Breast epithelium (tissue), 4 donors: ENCODE measurements at places on chromosomes 2 and 18. TPM values are rescaled to one million over a fixed set of nuclear protein-coding genes. Genes with fewer than 3 reads are reported as not detected.
A peak's percentile ranks its signal among the peaks of the same experiment; 100 is the strongest.

The UBE2F gene
- 62.6 TPM for total RNA-seq

The REG3G gene
- not detected for total RNA-seq

The LBH gene
- total RNA-seq = 153 TPM

The ARHGAP28 gene
- total RNA-seq = 13.0 TPM

The NOSTRIN gene
- total RNA-seq = 73.7 TPM

The ALPG gene
- not detected for total RNA-seq

The ODC1 gene
- 60.3 TPM for total RNA-seq

The ACKR3 gene
- 15.1 TPM for total RNA-seq

The SERPINB12 gene
- total RNA-seq = not detected

The FAM161A gene
- 3.6 TPM for total RNA-seq

The PFN4 gene
- total RNA-seq = not detected

The BOLL gene
- total RNA-seq = not detected

The CCBE1 gene
- total RNA-seq = 3.5 TPM

The ORMDL1 gene
- total RNA-seq = 90.6 TPM

DNA sequence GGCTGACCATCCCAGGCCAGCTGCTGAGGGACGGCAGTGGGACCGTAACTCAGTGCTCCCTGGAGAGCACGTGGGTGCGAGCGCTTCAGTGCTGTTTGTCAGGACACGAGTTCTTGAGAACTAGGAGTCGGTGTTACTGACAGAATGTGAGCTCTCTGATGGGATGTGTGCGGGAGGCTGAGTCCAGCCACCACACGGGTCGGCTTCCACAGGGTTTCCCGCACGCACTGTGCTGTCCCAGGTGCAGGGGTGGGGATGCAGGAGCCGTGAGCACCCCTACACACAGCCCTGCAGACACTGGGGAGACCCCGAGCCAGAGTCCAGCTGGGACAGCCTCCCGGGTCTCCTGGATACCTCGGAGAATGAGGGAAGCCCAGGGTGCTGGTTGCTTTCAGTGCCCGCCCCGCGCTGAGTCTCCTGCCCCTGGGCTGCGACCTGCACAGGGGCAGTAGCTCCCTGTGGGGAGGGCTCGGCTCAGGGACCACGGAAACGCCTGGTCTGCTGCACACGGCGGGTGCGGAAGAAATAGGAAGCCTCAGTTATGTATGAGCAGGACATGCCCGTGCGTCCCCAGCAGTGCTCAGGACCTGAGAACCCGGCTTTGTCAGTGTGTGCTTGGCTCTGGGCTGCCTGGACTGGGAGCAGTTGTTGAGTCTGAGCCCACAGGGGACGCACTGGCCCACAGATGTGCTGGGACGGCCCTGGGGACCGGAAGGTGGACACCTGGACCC is 71.2 kb downstream of the KCNG2 start:
- no peak overlapping the region for H3K4me3 ChIP-seq
- H3K27me3 ChIP-seq = peaks cover 19% of the 10 kb centered on the region
- peaks cover 4% of the 10 kb centered on the region for H3K4me1 ChIP-seq
- no peaks in the 10 kb centered on the region for H3K36me3 ChIP-seq
- no peak overlapping the region for H3K27ac ChIP-seq
- DNase-seq = no peak

DNA sequence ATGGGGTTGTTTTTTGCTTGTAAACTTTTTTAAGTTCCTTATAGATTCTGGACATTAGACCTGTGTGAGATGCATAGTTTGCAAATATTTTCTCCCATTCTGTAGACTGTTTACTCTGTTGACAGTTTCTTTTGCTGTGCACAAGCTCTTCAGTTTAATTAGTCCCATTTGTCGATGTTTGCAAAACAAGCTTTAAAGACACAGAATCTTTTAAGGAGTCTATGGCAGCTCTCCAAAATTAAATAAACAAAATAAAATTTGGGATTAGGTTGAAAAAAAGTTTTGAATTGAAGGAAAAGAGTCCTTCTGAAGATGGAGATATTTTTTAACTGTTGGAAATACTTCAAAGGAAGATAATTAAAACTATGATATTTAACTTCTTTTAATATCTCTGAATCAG is 88.8 kb downstream of the MAP3K20 start:
- no peaks in the 10 kb centered on the region for H3K4me1 ChIP-seq
- no peak overlapping the region for H3K27ac ChIP-seq
- H3K4me3 ChIP-seq = no peak overlapping the region
- no peaks in the 10 kb centered on the region for H3K36me3 ChIP-seq
- H3K27me3 ChIP-seq = no peaks in the 10 kb centered on the region
- no peak for DNase-seq

GRCh38 chr2:202060218-202060617 is 12.8 kb upstream of the KIAA2012 start:
- H3K36me3 ChIP-seq = no peaks in the 10 kb centered on the region
- no peak overlapping the region for H3K4me3 ChIP-seq
- no peaks in the 10 kb centered on the region for H3K27me3 ChIP-seq
- no peak overlapping the region for H3K27ac ChIP-seq
- no peak for DNase-seq

DNA sequence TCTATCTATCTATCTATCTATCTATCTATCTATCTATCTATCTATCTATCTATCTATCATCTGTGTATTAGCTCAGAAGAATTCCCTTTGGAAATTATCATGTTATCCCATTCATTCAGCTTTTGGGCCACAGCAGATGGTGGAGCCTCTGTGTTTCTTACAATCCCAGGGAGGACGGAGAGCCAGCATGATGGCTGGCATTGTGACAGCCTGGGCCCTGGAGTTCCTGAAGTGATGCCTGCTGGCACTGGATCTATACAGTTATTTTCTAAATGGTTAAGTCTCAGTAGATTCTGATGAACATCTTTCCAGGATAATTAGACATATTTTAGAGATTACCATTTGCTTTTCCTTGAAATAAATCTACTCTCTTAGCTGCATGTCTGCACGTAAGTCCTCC is 385.4 kb upstream of the NXPH2 start:
- H3K27me3 ChIP-seq = no peaks in the 10 kb centered on the region
- no peak overlapping the region for H3K4me3 ChIP-seq
- DNase-seq = no peak
- H3K4me1 ChIP-seq = no peaks in the 10 kb centered on the region
- H3K27ac ChIP-seq = no peak overlapping the region

- no peak for DNase-seq
- H3K36me3 ChIP-seq = no peaks in the 10 kb centered on the region
- no peak overlapping the region for H3K27ac ChIP-seq
These were observed 296.5 kb upstream of the GYPC start for GRCh38 chr2:126359494-126359893.

- H3K27ac ChIP-seq = no peak overlapping the region
- no peaks in the 10 kb centered on the region for H3K36me3 ChIP-seq
- no peak overlapping the region for H3K4me3 ChIP-seq
- no peaks in the 10 kb centered on the region for H3K4me1 ChIP-seq
- no peaks in the 10 kb centered on the region for H3K27me3 ChIP-seq
- DNase-seq = no peak
These were observed 154.1 kb downstream of the BAZ2B start for GRCh38 chr2:159462201-159462785.

DNA sequence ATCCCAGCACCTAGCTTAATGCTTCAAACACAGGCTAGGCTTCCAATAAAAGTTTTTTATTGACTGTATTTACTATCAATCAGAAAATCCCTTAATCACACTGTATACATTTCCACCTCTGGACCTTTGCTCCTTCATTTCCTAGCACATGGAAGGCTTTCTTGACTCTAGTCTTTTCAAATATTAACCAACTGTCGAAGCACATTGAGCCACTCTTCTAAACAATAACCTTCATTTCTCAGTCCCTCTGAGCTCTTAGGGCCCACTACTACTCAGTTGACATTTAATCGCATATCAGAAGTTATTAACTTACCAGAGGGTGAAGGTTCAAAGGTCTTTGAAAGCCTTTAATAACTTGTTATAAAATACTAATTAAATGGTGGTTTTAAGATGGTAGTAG is 37.4 kb downstream of the CERKL start:
- no peak overlapping the region for H3K27ac ChIP-seq
- DNase-seq = no peak
- H3K4me3 ChIP-seq = no peak overlapping the region
- no peaks in the 10 kb centered on the region for H3K4me1 ChIP-seq

GRCh38 chr2:225355788-225356187 is 43.7 kb upstream of the NYAP2 start:
- H3K27me3 ChIP-seq = no peaks in the 10 kb centered on the region
- no peaks in the 10 kb centered on the region for H3K36me3 ChIP-seq
- no peak overlapping the region for H3K27ac ChIP-seq
- H3K4me1 ChIP-seq = no peaks in the 10 kb centered on the region
- no peak overlapping the region for H3K4me3 ChIP-seq

- peak overlapping the region; percentile 99 for H3K27ac ChIP-seq
- H3K4me3 ChIP-seq = peak overlapping the region; percentile 72
- H3K27me3 ChIP-seq = no peaks in the 10 kb centered on the region
- no peak for DNase-seq
These were observed 1.7 kb downstream of the TMBIM1 start for GRCh38 chr2:218290316-218291261.

GRCh38 chr2:152127628-152128027 is 28.8 kb upstream of the CACNB4 start:
- DNase-seq = no peak
- H3K4me1 ChIP-seq = no peaks in the 10 kb centered on the region
- peaks cover 4% of the 10 kb centered on the region for H3K36me3 ChIP-seq

GRCh38 chr2:112814278-112814677 is 22.3 kb downstream of the IL1B start:
- H3K36me3 ChIP-seq = no peaks in the 10 kb centered on the region
- no peak for DNase-seq
- H3K27me3 ChIP-seq = no peaks in the 10 kb centered on the region
- peak overlapping the region; percentile 73 for H3K27ac ChIP-seq

GRCh38 chr2:229282758-229283546 is 11.9 kb upstream of the PID1 start:
- H3K27me3 ChIP-seq = no peaks in the 10 kb centered on the region
- H3K36me3 ChIP-seq = no peaks in the 10 kb centered on the region
- H3K4me1 ChIP-seq = peaks cover 4% of the 10 kb centered on the region
- H3K27ac ChIP-seq = peak overlapping the region; percentile 43
- no peak overlapping the region for H3K4me3 ChIP-seq
- DNase-seq = peak; percentile 46

- H3K36me3 ChIP-seq = no peaks in the 10 kb centered on the region
- no peak overlapping the region for H3K27ac ChIP-seq
- H3K4me3 ChIP-seq = no peak overlapping the region
- no peak for DNase-seq
- H3K4me1 ChIP-seq = no peaks in the 10 kb centered on the region
These were observed 157.1 kb downstream of the MC4R start for GRCh38 chr18:60215432-60215831.

DNA sequence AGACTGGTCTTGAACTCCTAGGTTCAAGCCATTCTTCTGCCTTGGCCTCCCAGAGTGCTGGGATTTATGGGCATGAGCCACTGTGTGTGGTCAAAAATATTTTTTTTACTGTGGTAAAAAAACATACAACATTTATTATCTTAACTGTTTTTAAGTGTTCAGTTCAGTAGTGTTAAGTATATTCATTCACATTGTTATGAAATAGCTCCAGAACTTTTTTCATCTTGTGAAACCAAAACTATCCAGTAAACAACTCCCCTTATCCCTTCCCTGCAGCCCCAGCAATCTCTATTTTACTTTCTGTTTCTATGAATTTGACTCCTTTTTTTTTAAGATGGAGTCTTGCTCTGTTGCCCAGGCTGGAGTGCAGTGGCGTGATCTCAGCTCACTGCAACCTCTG is 9.3 kb downstream of the RMC1 start:
- no peak for DNase-seq
- H3K27ac ChIP-seq = no peak overlapping the region
- H3K36me3 ChIP-seq = no peaks in the 10 kb centered on the region
- H3K4me3 ChIP-seq = no peak overlapping the region
- no peaks in the 10 kb centered on the region for H3K4me1 ChIP-seq

GRCh38 chr18:9868857-9869714 is 16.7 kb upstream of the TXNDC2 start:
- no peaks in the 10 kb centered on the region for H3K36me3 ChIP-seq
- no peaks in the 10 kb centered on the region for H3K27me3 ChIP-seq
- H3K27ac ChIP-seq = no peak overlapping the region
- H3K4me1 ChIP-seq = no peaks in the 10 kb centered on the region
- DNase-seq = no peak

- H3K4me1 ChIP-seq = no peaks in the 10 kb centered on the region
- no peak overlapping the region for H3K27ac ChIP-seq
- no peak for DNase-seq
- no peaks in the 10 kb centered on the region for H3K36me3 ChIP-seq
- H3K4me3 ChIP-seq = no peak overlapping the region
These were observed 8.2 kb downstream of the PTGR3 start for GRCh38 chr18:75200605-75201280.

- H3K36me3 ChIP-seq = no peaks in the 10 kb centered on the region
- DNase-seq = no peak
- H3K4me3 ChIP-seq = no peak overlapping the region
- H3K27ac ChIP-seq = no peak overlapping the region
These were observed 90.4 kb upstream of the HAAO start for GRCh38 chr2:42882756-42883155.

DNA sequence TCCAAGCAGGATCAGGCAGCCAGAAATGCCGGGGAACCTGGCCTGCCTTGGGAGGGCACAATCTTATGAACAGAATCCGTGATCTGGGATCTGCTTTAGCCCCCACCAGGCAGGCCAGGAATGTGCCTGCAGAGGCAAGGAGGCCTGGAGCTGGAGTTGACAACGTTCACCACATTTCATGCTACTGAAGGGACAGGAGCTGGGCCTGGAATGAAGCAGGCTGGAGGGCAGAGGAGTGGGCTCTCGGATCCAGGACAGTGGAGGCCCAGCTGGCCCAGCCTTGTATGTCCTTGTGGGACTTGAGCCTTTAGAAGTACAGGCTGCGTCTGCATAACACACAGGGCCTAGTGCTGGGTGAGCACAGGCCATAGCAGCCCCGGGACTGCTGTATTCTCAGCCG is 91.8 kb downstream of the KLHL29 start:
- DNase-seq = no peak
- H3K4me3 ChIP-seq = no peak overlapping the region
- no peaks in the 10 kb centered on the region for H3K4me1 ChIP-seq
- no peaks in the 10 kb centered on the region for H3K27me3 ChIP-seq
- no peaks in the 10 kb centered on the region for H3K36me3 ChIP-seq
- no peak overlapping the region for H3K27ac ChIP-seq

- no peak for DNase-seq
- H3K27ac ChIP-seq = no peak overlapping the region
- H3K4me3 ChIP-seq = no peak overlapping the region
- no peaks in the 10 kb centered on the region for H3K36me3 ChIP-seq
- H3K4me1 ChIP-seq = no peaks in the 10 kb centered on the region
- no peaks in the 10 kb centered on the region for H3K27me3 ChIP-seq
These were observed 670.6 kb downstream of the BCL11A start for GRCh38 chr2:59882822-59883221.

- no peak for DNase-seq
- H3K4me3 ChIP-seq = no peak overlapping the region
- H3K27me3 ChIP-seq = no peaks in the 10 kb centered on the region
- peaks cover 17% of the 10 kb centered on the region for H3K4me1 ChIP-seq
These were observed 397.3 kb downstream of the ARHGAP15 start for GRCh38 chr2:143526498-143526897.
